ENCODE measurements at places on chromosomes 4 and X.

GRCh38 chr4:71304289-71304850, 34.5 kb upstream of the SLC4A4 start:
- no peak for ATAC-seq

GRCh38 chr4:83012200-83012686, 1.6 kb upstream of the LIN54 start:
- no peak for ATAC-seq

DNA sequence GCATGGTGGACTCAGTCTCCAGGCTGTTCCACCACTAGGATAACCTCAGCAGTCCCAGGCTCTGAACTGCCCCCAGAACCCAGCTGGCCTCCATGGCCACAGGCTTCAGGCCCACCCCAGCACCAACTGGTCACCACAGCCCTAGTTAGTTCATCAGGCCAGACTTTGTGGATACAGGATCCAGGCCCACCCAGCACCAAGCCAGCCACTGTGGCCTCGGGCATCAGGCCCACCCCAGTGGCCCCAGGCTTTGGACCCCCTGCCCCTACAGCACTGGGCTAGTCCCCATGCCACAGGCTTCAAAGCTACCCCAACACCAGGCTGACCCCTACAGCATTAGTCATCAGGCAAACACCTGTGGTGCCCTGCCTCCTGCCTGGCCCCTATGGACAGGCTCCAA, 50.0 kb downstream of the ZCCHC13 start:
- ATAC-seq = no peak

- peak; percentile 88 for ATAC-seq
These were observed 208.8 kb downstream of the OR13H1 start for GRCh38 chrX:131752493-131753198.

GRCh38 chr4:186554914-186555827, at the start of gene MTNR1A:
Gene MTNR1A, minus strand, starts transcription at chr4:186555567. Its CDS starts 202 bp downstream, at chr4:186555365.
- ATAC-seq = no peak

GRCh38 chr4:155307731-155308277, 69.0 kb downstream of the MAP9 start:
- no peak for ATAC-seq

DNA sequence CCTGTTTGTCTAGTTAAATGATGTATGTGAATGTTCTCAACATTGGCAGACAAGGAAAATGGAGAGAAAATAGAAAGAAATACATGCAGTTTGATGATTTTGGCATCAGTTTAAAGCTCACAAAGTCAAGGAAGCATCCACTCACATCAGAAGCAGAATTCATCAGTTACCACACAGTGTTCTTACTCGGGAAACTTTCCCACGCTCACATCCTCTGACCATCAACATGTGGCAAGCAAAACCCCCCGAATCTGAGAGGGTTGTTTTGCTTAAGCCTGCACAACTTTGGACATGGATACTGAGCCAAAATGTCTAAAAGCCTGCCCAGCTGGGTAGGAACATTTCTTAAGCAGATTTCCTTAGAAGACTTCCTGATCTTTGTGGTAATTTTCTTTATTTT, 407.6 kb downstream of the ANKRD50 start:
- ATAC-seq = no peak

- no peak for ATAC-seq
These were observed 631.9 kb upstream of the INTU start for GRCh38 chr4:127000846-127001245.

GRCh38 chr4:89007338-89007939, 49.5 kb downstream of the FAM13A start:
- no peak for ATAC-seq

GRCh38 chrX:44651358-44651757, 108.7 kb upstream of the FUNDC1 start:
- no peak for ATAC-seq

DNA sequence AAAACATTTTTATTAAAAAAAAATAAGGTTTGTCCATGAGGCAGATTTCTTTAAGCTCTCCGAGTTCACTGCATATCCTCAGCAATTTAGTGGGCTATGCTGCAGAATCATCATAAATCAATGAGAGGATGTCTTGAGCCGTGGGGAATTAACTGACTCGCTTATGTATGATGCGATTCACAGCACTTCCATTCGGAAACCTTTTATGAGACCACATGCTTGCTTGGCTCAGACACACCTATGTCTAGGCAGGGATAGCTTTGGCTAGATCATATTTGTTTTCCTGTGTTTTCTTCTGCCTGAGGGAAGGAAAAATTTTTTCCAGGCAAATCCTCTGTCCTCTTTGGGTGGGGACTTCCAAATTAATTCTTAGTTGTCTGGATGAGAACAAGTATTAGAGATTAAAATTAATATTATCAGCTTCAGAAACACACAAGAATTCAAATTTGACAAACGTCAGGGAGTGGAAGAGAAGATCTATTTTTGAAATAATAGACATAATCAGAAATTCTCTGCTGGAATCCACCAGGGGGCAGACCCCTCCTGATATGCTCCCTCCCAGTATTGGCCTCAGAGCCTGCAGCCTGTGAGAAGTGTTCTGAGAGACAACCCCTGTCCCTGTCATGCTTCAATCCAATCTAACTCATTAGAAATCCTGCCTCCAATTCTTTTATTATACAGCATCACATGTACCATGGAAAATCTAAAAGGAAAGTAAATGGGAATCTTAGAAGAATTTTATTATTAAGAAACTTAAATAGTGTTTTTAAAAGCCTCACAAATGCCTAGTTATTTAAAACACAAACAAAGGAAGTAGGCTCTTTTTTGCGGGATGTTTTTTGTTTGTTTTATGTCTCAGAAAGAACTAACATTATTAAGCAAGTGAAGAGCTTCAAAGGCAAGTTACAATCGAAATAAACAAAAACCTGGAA, 345.1 kb upstream of the TACR3 start:
- ATAC-seq = no peak

GRCh38 chr4:24589448-24589847, 5.1 kb upstream of the DHX15 start:
- no peak for ATAC-seq

DNA sequence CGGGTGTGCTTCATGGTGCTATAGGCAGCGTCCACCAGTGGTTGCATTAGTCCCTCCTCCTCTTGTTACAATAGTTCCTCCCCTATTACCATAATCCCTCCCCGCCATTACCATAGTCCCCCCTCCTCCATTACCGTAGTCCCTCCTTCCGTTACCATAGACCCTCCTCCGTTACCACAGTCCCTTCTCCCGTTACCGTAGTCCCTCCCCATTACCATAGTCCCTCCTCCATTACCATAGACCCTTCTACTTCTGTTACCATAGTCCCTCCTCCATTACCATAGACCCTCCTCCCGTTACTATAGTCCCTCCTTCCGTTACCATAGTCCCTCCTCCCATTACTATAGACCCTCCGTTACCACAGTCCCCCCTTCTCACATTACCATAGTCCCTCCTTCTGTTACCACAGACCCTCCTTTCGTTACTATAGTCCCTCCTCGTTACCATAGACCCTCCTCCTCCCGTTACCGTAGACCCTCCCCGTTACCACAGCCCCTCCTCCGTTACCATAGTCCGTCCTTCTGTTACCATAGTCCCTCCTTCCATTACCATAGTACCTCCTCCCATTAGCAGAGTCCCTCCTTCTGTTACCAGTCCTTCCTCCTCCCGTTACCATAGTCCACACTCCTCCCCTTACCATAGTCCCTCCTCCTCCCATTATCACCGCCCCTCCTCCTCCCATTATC, 129.6 kb downstream of the DHRSX start:
- ATAC-seq = no peak
